ENCODE measurements at places on chromosomes 1 and 21.

DNA sequence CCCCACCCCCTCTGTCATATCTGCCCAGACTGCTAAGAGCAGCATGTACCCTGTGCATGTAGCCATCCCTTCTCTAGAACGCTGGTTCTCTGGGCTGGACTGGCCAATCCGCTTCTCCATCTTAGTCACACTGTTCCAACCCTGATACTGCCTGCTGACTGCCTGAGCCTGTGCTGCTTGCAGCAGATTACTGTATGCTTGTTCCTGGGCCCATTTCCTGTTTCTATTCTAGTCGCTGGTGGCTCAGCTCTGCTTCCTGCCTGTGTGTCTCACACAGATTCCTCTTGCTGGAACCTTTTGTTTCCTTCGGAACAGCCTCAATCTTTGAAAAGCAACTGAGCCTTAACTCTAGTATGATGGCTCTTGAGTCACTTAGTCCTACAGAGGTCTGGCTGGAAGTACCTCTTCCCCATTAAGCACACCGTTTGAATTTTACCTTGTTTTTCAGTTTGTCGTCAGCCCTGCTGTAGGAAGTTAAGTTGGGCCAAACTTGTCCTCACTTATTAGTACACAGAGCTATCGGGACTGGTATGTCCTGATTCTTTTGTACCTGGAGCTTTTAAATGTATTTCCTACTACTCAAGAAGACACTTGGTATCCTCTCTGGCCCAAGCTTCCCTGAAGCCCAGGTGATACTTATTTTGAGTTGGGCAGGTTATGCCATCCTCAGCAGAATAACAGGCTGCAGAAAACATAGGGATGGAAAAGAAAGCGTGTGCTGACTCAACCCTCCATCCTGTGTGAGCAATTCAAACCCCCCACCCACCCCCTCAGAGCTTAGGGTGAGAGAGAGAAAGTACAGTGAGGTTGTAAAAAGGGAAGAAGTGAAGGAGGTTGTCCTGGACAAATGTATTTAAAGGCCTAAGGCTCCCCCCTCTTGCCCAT, 43.4 kb upstream of the PIGV start:
- peak; percentile 91 for DNase-seq

- no peak for DNase-seq
Measured at GRCh38 chr1:218933513-218933912, 240.2 kb upstream of the LYPLAL1 start.

DNA sequence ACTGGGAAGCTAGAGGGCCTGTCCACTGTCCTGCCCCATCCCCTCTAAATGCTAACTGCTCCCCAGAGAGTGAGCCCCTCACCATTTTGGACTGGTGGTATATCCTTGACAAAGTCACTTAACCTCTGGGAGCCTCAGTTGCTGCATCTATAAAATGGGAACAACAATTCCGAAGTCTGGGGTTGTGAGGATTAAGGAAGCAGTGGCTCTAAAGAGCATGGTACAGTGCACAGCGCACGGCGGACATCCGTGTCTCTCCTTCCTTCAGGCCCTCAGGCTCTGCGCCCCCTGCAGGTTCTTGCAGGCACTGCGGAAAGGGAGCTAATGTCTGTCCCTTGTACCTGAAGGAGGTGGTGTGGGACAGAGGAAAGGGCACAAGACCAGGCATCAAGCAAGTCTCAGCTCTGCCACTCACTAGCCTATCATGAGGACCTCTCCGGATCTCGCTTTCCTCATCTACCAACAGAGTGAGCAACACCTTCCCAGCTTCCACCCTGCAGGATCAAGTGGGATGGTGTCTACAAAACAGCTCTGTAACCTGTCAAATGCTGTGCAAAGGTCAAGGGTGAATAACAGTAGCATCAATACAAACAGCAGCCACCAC, 20.1 kb downstream of the ECE1 start:
- DNase-seq: no peak

DNA sequence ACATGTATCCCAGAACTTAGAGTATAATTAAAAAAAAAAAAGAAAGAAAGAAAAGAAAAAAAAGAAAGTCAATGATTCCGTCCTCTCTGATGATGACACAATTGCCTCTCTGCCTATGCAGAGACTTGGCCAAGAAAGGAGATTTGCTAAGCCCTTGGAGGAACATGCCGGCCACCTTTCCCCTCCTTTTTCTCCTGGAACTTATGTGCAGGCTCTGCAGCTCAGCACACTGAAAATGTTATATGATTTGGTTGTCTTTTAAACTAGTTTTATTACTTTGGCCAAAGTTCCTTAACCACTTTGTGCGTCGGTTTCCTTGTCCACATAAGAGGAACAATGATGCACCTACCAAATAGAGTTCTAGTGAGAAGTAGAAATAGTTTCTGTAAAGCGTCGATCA, 111.4 kb upstream of the ZNF644 start:
- DNase-seq: no peak

- no peak for DNase-seq
Measured at GRCh38 chr1:91120936-91121335, 99.1 kb upstream of the ZNF644 start.

DNA sequence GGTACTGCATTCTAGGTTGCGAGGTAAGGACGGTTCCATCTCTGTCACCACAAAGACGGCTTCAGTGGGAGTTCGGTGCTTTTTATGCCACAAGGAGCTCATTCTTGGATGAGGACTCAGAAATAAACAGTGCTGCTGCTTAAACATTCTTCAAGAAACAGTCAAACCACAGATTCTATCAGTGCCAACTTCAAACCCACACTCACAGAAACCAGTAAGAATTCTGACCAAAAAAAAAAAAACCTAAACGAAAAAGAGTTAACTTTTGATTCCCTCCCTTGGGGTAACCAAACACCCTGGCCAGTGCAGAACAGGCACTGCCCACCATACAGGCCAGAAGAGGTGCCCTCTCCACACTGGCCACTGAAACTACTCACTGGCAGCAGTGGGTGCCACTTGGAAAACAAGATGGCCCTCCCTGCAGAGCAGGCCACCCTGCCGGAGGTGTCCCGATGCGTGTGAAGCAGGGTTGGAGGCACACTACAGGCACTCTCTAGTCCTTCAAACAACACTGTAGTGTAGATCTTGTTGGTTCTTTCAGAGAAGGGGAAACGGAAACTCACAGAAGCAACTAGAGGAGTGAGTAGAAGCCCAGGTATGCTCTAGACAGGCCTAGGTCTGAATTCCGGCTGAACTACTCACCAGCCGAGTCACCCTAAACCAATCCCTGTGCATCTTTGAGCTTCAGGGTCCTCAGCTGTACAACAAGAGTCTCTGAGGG, 87.3 kb upstream of the TLR5 start:
- peak; percentile 88 for DNase-seq
